ENCODE measurements at places on chromosomes 4 and X.

GRCh38 chrX:46588263-46588662 is 14.7 kb downstream of the CHST7 start:
- peak; percentile 82 for DNase-seq

DNA sequence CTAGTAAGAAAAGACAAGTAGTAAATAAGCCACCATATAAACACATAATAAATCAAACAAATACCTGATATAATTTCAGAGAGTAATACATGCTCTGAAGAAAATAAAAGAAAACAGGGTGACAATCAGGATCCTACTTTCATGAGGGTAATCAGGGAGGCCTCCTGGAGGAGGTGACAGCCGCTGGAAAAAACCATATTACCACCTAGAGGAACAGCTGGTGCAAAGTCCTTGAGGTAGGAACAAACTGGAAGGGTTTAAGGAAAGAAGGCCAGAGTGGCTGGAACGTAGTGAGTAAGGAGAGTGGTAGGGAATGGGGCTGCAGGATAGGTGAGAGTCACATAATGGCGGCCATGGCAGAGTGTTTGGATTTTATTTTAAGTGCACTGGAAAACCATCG is 19.1 kb upstream of the PLAC1 start:
- no peak for DNase-seq

GRCh38 chrX:42869659-42870476 is 91.9 kb upstream of the PPP1R2C start:
- DNase-seq = no peak

GRCh38 chr4:13386405-13387107 is 97.6 kb downstream of the RAB28 start:
- peak; percentile 52 for DNase-seq
